ENCODE measurements at places on chromosomes 4 and X. TPM values are rescaled to one million over a fixed set of nuclear protein-coding genes. Genes with fewer than 3 reads are reported as not detected.

The KIF4A gene
- polyA plus RNA-seq, result 9.6 TPM

The NAP1L2 gene
- 74.7 TPM for polyA plus RNA-seq

The SLIT2 gene
- 64.6 TPM for polyA plus RNA-seq

The NEIL3 gene
- polyA plus RNA-seq, result 2.7 TPM

The KLHL34 gene
- polyA plus RNA-seq, result 0.65 TPM

The DCLK2 gene
- 234 TPM for polyA plus RNA-seq

The RNF128 gene
- 7.6 TPM for polyA plus RNA-seq

The SSX1 gene
- not detected for polyA plus RNA-seq

The GAGE2A gene
- not detected for polyA plus RNA-seq

The ZNF595 gene
- 13.9 TPM for polyA plus RNA-seq

The COX18 gene
- polyA plus RNA-seq, result 22.4 TPM

The RASGEF1B gene
- polyA plus RNA-seq, result 42.8 TPM

DNA sequence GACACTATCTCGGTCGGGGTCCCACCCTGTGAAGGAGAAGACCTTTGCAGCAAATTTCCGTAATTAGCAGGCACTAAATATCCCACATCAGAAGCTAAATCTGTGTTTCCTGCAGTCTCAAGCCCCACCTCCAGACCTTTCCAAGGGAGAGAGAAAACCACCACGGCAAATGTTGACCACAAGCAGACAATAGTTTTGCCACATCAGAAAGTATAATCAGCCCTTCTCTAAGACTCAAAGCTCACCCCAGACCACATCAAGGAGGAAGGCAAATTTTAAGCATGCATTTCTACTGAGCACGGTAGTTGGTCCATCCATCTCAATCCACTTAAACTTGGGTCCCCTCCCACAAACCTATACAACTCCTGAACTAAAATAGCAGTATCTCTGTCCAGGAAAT lies 398.5 kb downstream of the GPM6A start:
- DNase-seq, result no peak

- peak; percentile 54 for DNase-seq
Observed at GRCh38 chr4:40749717-40750460, at the start of gene NSUN7. NSUN7 (plus strand) TSS chr4:40749955; CDS start chr4:40750694, 739 bp downstream.

DNA sequence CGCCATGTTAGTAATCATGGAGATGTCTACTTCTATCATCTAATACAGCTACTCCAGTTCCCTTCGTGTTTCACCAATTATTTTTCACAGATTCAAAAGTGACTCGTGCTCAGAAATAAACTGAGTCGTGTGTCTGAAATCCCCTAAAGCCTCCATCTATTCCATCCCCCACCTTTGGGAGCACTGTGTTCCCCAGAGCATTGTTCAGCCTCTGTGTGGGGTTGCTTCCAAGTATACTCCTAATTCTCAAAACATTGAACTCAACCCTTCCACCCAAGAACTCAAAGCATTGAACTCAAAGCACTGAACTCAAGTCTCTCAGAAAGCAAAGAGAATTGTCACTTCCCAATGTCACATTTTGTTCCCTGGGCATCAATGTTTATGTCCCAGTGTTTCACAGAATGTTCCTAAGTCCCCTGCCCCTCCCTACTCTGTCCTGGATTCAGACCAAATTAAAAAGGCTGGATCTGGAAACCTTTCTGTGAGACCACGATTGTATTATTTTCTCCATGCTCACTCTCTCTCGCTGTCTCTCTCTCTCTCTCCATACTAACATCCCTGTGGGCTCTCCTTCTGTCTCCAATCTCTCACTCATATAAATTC lies 138.5 kb upstream of the QRFPR start:
- no peak for DNase-seq

DNA sequence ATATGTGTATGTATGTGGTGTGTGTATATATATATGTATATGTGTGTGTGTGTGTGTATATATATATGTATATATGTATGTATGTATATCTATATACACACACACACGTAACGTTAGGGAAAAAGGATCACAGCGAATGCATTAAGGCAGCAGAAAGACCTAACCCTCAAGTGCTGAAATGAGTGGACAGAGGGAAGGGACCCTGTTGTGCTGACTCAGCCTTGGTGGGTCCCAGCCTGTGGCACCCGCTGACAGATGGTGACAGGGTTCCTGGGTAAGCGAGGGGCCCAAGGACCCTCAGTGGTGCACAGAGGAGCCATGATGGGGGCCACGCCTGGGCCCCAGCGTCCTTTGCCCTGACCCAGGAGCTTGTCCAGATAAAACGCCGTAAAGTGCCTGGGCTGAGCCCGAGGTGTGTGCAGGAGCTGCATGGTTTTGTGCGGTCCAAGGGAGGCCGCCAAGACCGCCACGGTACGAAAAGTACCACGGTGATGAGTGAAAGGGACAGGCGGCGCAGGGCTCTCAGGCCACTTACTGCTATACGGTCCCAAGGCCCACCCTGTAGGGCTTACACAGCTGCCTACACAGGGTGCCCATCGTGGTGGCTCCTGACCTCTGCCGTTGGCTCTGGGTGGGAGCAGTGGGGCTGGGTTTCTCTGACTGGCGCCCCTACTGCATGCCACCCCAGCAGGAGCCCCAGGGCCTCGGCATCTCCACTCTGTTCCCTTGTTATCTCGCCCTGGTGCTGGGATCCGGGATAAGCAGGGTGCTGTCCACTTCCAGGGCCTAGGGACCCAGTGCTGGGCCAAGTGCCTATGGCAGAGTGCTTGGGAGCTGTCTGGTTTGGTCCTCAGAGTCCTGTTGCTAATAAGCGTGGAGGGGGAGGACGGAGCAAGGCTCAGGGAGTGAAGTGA lies 10.0 kb downstream of the SH3BP2 start:
- no peak for DNase-seq

- DNase-seq, result no peak
Observed at GRCh38 chr4:12165616-12166015, 736.9 kb upstream of the HS3ST1 start.

- no peak for DNase-seq
Observed at GRCh38 chr4:144599621-144600020, 46.3 kb upstream of the HHIP start.

DNA sequence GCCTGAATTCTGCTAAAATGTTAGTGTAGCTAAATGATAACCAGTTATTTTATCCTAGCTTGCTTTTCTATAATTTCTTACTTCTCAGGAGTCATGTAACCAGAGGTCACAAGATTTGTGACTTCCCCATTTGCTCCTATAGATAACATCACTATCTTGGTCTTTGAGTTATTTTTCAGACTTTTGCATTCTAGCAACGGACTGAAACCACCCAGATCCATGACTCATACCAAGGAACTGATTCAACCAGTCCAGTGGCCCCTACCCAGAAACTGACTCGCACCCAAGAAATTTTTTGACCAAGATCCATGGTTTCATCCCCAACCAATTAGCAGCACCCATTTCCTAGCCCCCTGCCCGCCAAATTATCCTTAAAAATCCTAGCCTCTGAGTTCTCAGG lies 50.0 kb downstream of the IQCM start:
- no peak for DNase-seq

- no peak for DNase-seq
Observed at GRCh38 chrX:38927592-38927991, 126.3 kb downstream of the MID1IP1 start.

DNA sequence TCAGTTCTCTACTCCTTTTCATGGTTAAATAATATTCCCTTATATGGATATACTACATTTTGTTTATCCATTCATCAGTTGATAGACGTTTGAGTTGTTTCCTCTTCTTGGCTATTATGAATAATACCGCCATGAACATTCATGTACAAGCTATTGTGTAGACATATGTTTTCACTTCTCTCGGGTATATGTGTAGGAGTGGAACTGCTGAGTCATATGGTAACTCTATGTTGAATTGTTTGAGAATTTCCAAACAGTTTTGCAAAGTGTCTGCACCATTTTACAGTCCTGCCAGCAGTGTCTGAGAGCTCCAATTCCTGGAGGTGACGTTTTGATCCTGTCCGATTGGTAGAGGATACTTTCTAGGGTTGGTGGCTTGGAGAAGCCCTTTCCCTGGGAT lies 23.6 kb downstream of the PLAC1 start:
- DNase-seq, result no peak

DNA sequence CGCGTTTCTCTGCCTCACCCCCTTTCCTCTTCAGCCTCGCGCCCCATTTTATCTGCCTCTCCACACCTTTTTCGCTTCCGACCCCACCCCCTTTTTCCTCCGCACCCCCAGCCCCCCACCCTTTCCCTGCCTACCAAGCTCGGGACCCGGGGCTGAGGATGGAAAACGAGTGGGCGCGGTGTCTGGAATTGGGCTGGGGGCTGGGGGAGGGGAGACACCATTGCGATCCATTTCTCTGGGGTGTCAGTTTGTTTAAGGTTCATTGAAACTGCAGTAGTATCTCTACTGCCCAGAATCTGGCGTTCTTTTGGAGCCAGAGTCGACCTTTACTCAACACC lies 707 bp downstream of the SLC9A6 start:
- no peak for DNase-seq

- peak; percentile 62 for DNase-seq
Observed at GRCh38 chr4:105471566-105472176, 2.2 kb downstream of the PPA2 start.

DNA sequence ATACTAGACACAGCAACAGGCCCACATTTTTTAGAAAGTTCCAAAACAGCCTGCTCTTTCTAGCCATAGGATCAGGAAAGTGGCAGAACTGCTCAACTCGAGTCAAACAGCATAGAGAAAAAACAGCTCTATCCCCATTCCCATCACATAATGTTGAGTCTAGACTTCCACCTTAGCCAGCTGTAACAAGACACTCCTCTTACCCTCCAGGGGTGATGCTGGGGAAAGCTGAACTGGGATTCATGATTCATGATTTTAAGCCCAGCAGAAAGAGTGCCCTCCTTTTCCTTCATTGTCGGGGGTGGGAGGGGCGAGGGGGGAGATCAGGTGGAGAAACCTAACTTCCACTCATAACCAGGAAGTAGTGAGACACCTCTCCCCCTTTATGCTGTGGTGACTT lies 86.1 kb downstream of the CENPC start:
- no peak for DNase-seq

GRCh38 chrX:112266136-112266535 lies 183.6 kb upstream of the TRPC5 start:
- no peak for DNase-seq

DNA sequence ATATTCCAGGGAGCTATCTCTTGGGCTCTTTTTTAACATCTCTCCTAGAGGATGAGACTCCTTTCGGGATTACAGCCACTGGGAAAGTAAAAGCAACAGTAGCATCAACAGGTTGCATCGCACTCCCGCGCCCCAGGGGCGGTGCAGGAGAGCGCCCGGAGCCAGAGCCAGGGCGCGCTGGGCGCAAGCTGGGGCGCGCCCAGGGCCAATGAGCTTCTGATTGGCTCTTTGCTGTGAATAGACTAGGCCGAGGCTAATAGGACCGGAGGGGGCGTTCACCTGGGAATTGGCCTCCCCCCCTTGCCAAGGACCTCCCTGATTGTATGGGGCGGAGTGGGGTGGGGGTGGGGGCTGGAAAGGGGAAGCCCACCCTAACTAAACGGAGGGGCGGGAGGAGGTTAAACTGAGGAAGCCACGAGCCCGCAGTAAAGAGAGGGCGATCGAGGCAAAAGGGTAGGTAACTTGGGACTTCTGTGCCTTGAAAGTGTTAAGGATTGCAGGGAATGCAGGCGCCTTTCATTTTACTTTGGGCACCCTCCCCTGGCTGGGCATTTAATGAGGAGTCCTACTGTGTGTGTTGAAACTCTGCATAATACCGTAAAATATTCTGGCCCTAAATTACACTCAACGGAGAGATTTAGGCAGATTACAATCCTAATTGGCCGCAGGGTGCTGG lies 1.1 kb upstream of the ATOH1 start:
- no peak for DNase-seq

DNA sequence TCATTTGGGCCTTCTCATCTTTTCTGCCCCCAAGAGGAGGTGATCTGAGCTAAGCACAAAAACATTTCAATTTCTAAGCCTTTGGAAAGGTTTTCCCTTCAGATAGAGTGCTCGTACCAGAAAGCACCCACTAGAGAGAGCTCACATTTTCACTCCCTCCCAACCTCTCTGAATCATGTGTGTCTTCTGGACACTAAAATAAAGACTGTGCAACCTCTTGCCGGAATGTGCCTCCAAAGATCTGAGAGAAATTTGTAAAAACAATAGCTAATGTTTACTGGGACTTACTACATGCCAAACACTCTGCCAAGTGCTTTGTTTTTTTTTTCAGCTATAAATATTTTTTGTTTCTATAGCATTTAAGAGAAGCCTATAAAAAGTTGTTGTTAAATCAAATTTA lies 120.6 kb upstream of the LNX1 start:
- DNase-seq, result no peak

All from spinal cord (tissue), 10 donors.